Thoracic aorta (tissue), 2 donors: ENCODE measurements at places on chromosomes 11 and 22.

DNA sequence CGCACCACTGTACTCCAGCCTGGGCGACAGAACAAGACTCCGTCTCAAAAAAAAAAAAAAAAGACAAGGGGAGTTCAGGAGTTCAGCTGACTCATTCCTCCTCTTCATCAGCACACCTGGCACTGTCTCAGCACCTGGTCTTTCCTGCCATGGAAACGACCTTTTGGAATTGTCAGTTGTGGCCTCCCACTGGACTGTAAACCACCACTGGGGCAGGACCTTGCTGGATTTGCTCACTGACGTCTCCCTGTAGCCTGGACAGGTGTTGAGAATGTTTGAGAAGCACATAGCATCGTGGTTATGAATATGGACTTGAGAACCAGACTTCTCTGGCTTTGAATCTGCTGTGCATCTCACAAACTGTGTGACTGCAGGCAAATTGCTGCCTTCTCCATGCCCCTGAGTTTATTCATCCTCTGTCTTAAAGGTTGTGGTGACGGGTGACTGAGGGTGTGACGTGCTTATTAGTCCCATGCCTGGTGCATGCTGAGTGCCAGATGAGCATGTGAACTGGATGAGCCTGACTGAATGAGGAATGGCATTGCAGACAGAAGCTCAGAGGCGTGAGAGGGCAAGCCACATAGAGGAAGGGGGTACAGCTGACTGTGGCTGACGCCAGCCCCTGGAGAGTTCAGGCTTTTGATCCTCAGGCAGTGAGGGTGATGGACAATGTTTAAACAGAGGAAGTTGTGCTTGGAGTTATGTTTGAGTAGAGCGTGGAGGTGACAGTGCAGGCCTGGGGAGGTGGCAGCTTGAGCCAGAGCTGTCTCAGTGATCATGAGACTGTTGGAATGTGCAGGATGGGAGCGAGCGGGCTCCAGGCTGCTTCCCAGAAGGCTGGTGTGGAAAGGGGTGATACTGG is 12.7 kb downstream of the TOM1 start:
- peaks cover 25% of the 10 kb centered on the region for H3K4me1 ChIP-seq
- DNase-seq, result no peak
- no peaks in the 10 kb centered on the region for H3K27me3 ChIP-seq

- H3K27ac ChIP-seq, result no peak overlapping the region
- no peaks in the 10 kb centered on the region for H3K36me3 ChIP-seq
- DNase-seq, result no peak
- no peaks in the 10 kb centered on the region for H3K4me1 ChIP-seq
- no peak overlapping the region for H3K4me3 ChIP-seq
These were observed 12.9 kb downstream of the CSF2RB start for GRCh38 chr22:36926309-36926708.

GRCh38 chr11:43573233-43573632 is 107.3 kb upstream of the HSD17B12 start:
- peaks cover 23% of the 10 kb centered on the region for H3K27me3 ChIP-seq
- no peak overlapping the region for H3K27ac ChIP-seq
- H3K4me1 ChIP-seq, result peaks cover 18% of the 10 kb centered on the region
- no peak overlapping the region for H3K4me3 ChIP-seq
- no peak for DNase-seq

- H3K4me1 ChIP-seq, result no peaks in the 10 kb centered on the region
- DNase-seq, result no peak
- no peaks in the 10 kb centered on the region for H3K27me3 ChIP-seq
- H3K4me3 ChIP-seq, result no peak overlapping the region
These were observed 408.5 kb downstream of the OPCML start for GRCh38 chr11:133123796-133124195.

GRCh38 chr11:124712392-124712791 is 27.4 kb upstream of the NRGN start:
- no peak for DNase-seq
- H3K27me3 ChIP-seq, result no peaks in the 10 kb centered on the region
- no peak overlapping the region for H3K27ac ChIP-seq
- no peaks in the 10 kb centered on the region for H3K4me1 ChIP-seq
